Activated CD8-positive, alpha-beta T cell treated with anti-CD3 and anti-CD28 coated beads, Interleukin-2, amount 10 ng/mL, durations not matched to agents 7 days and 5 days (primary cell): ENCODE measurements at places on chromosomes 1 and 21. TPM values are rescaled to one million over a fixed set of nuclear protein-coding genes. Genes with fewer than 3 reads are reported as not detected.

OR2M3 gene
- total RNA-seq: not detected

KMO gene
- not detected for total RNA-seq

FCRL1 gene
- not detected for total RNA-seq

GBP2 gene
- 95.8 TPM for total RNA-seq

SV2A gene
- total RNA-seq: 25.4 TPM

PROK1 gene
- not detected for total RNA-seq

POFUT2 gene
- total RNA-seq: 13.6 TPM

OR2L3 gene
- total RNA-seq: not detected

KRTAP19-1 gene
- not detected for total RNA-seq

TLR5 gene
- total RNA-seq: 0.44 TPM

KLHDC9 gene
- total RNA-seq: 0.61 TPM

CFHR3 gene
- total RNA-seq: not detected

REN gene
- not detected for total RNA-seq

CTSE gene
- not detected for total RNA-seq
